H54 (cell line): ENCODE measurements at places on chromosomes 2 and 18.

DNA sequence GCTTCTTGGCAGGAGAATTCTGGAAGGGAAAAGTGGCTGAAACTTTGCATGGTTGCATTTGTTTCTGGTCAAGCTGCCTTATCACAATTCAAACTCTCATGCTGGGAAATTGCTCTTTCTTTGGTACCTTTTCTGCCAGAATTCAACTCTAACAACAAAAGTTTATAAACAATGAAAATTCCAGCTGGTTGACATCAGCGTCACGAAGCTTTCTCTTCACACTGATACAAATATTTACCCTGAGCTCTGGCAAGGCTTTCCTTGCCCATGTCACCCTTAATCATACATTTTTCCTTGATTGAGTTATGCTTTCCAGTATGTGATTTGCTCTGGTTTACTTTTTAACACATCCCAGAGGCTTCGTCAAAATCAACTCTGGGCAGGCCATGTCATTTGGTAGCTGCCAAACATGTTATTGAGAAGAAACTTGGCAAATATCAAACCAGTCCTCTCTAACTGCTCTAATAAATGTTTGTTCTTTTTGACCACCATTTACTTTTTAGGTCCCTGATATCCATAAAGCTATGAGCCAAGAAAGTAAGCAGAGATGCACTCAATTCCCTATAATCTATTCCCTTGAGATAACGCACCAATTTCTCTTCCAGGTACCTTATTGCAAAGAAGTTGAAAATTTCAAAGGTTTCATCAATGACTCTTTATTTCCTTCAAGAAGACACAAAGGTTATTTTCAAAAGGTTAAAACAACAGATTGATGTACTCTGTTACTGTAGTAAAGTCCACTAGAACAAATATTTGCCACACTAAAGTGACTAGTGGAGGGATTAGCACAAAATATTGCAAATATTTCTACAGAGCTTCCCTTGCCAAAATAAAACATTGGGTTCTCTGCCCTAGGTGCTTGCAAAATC is 1241.1 kb upstream of the ZEB2 start:
- DNase-seq: no peak

DNA sequence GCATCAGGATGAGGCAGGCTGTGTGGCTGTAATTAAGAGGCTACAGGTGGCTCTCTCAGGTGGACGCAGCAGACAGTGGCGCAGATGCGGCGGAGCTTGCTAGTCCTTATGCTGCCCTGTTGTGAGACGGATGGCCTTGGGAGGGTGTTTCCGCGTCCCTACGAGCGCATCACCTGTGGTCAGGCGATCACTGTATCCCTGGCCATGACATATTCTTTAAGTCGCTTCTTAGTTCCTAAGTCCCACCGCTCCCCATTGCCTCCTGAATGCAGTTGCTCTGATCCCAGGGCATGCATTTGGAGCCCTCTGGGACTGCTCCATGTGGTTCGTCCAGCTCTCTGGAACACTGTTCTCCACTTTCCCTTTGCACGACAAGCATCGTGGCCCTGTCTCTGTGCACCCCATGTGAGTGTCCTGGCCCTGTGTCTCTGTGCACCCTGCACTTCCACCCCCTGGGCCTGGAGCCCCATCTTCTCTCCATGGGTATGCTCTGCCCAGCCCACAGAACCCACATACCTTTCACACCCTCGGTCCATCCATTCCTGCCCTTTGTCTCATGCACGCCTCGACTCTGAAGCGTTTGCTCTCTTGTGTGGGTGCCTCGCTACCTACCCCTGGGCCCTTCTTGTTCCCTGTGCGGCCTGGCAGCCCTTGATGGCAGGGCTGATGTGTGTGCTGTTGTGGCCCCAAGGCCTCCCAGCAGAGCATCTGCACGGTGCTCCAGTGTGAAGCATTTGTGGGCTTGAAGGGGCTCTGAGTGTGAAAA is 74.4 kb downstream of the SH3RF3 start:
- DNase-seq: no peak

- peak; percentile 20 for DNase-seq
Measured at GRCh38 chr2:54724560-54725342, 1.3 kb downstream of the EML6 start.

DNA sequence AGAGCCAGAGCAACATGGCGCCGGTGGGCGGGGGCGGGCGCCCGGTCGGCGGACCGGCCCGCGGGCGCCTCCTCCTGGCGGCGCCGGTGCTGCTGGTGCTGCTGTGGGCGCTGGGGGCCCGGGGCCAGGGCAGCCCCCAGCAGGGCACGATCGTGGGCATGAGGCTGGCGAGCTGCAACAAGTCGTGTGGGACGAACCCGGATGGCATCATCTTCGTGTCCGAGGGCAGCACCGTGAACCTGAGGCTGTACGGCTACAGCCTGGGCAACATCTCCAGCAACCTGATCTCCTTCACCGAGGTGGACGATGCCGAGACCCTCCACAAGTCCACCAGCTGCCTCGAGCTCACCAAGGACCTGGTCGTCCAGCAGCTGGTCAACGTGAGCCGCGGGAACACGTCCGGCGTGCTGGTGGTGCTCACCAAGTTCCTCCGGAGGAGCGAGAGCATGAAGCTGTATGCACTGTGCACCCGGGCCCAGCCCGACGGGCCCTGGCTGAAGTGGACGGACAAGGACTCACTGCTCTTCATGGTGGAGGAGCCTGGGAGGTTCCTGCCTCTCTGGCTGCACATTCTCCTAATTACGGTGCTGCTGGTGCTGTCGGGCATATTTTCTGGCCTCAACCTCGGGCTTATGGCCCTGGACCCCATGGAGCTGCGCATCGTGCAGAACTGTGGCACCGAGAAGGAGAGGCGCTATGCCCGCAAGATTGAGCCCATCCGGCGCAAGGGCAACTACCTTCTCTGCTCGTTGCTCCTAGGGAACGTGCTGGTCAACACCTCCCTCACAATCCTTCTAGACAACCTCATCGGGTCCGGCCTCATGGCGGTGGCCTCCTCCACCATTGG is 507 bp downstream of the CNNM4 start:
- no peak for DNase-seq

DNA sequence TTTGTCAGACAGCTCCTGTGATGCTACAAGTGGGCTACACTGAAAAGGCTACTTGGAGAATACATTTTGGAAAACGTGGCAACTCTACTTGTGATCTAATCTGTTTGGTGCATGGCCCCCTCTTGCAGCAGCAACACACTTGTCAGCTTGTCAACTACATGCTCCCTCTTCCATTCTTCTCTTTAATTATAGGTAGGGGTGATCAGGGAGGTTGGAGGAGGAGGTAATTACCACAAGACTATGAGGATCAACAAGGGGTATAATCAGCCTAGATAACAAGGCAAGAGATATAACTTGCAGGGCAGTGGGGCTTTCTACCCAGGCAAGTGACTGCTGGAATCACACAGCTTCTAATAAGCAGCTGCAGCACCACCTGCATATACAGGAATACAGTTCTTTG is 104.9 kb downstream of the ACVR1 start:
- no peak for DNase-seq
